ENCODE measurements at places on chromosomes 4 and X. TPM values are rescaled to one million over a fixed set of nuclear protein-coding genes. Genes with fewer than 3 reads are reported as not detected.

DNA sequence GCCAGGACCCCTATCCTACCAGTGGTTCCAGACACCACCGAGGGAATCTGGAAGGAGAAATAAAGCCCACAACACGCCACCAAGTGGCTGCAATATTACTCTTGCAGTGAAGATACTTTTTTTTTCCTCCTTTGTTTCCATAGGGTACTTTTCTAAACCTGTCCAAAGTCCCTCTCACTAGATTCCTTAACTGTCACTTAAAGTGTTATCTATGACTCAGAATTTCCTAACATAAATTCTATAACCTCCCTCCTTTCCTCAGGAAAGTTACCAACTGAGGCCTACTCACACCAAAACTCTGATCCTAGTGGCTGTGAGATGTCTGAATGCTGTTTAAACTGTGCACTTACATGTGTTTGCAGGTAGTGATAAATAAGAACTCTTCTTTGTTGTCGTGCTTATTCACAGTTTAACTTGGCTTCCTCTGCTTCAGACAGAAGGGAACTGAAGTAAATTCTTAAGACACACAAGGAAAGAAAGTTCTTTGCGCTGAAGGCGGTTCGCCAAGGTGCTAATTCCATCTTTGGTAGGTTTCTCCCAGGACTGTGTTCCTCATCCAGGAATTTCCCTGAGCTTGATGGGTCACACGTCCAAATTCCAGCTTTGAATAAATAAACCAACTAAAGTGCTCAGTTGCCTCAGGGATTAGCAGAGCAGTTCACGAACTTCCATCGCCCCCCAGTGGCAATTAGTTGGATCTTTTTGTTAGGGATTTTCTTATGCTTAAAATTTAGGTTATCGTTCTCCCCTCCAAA, 10.7 kb upstream of the HCCS start:
- DNase-seq: peak; percentile 36
- no peak overlapping the region for H3K4me3 ChIP-seq
- H3K27ac ChIP-seq: no peak overlapping the region

The UGT2B10 gene
- total RNA-seq: not detected

The DIPK2B gene
- 7.4 TPM for total RNA-seq

- DNase-seq: no peak
- no peaks in the 10 kb centered on the region for H3K4me1 ChIP-seq
- peaks cover 5% of the 10 kb centered on the region for H3K36me3 ChIP-seq
- H3K4me3 ChIP-seq: no peak overlapping the region
- no peak overlapping the region for H3K27ac ChIP-seq
These were observed 22.4 kb upstream of the CPLX1 start for GRCh38 chr4:848307-848691.

DNA sequence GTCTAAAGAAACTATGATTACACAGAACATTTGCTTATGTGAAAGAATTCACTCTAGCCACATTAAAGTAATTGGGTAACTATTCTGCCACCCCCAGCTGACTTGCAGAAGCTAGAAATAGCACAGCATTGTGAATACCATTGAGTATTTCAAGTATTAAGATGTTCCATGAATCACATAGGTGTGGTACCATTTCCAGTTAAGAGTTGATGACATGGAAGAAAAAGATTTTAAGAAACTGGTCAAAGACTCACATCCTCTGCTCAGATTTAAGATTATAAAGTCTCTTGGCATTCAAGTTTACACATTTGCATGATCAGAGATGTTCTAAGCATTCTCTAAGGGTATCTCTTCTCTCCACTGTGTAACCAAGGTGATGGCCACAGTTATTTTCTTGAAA, 287.5 kb downstream of the CAMK2D start:
- H3K36me3 ChIP-seq: no peaks in the 10 kb centered on the region
- no peak for DNase-seq
- H3K27ac ChIP-seq: no peak overlapping the region
- H3K27me3 ChIP-seq: no peaks in the 10 kb centered on the region
- no peaks in the 10 kb centered on the region for H3K4me1 ChIP-seq

- H3K4me1 ChIP-seq: peaks cover 3% of the 10 kb centered on the region
- H3K36me3 ChIP-seq: no peaks in the 10 kb centered on the region
- H3K27me3 ChIP-seq: no peaks in the 10 kb centered on the region
- no peak overlapping the region for H3K4me3 ChIP-seq
- no peak for DNase-seq
- H3K27ac ChIP-seq: peak overlapping the region; percentile 66
These were observed 64.1 kb upstream of the SCOC start for GRCh38 chr4:140309124-140309870.

GRCh38 chr4:133096972-133097371, 52.1 kb upstream of the PCDH10 start:
- no peaks in the 10 kb centered on the region for H3K27me3 ChIP-seq
- no peak for DNase-seq
- H3K36me3 ChIP-seq: no peaks in the 10 kb centered on the region
- H3K4me3 ChIP-seq: no peak overlapping the region
- H3K27ac ChIP-seq: no peak overlapping the region
- no peaks in the 10 kb centered on the region for H3K4me1 ChIP-seq

DNA sequence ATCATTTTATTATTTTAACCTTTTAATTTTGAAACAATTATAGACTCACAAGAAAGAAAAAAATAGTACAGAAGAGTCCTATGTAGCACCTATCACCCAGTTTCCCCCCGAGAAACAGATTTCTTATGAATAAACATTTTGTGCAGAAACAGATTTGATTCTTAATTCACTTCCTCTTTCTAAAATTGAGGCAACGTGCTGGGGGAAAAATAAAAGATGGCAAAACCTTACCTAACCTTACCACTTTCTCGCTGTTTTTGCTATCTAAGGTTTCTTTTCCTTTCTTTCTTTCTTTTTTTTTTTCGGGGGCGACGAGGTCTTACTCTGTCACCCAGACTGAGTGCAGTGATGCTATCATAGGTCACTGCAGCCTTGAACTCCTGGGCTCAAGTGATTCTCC, 4.3 kb upstream of the CLNK start:
- H3K27ac ChIP-seq: no peak overlapping the region
- H3K4me1 ChIP-seq: no peaks in the 10 kb centered on the region
- no peaks in the 10 kb centered on the region for H3K36me3 ChIP-seq

The F11 gene
- total RNA-seq: not detected

- no peak overlapping the region for H3K27ac ChIP-seq
- H3K4me3 ChIP-seq: no peak overlapping the region
- H3K27me3 ChIP-seq: no peaks in the 10 kb centered on the region
- no peak for DNase-seq
These were observed 159.5 kb upstream of the USP38 start for GRCh38 chr4:143025081-143025704.

- no peak for DNase-seq
- H3K4me1 ChIP-seq: no peaks in the 10 kb centered on the region
- no peaks in the 10 kb centered on the region for H3K36me3 ChIP-seq
- H3K27ac ChIP-seq: no peak overlapping the region
These were observed 879 bp downstream of the SH2D1A start for GRCh38 chrX:124347242-124347641.

DNA sequence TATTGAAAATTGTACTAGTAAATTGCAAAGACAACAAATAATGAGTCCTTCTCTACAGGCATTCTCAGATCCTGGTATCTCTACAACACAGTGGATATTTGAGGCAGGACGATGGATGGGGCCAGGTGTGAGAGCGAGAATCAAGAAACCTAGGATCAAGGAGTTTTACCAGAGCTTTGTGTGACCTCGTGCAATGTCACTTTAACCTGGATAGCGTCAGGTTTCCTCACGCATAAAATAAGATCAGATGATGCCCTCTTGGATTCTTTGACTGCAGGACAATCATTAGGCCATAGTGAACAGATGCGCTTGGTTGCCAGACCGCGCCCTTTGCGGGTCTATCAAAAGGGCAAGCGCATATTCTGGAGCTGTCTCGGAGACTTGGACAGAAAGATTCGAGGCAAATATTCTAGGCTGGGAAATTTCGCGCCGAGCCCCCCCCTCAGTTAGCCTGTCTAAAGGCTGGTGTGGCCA, 66.6 kb downstream of the FBXO8 start:
- no peaks in the 10 kb centered on the region for H3K36me3 ChIP-seq
- peaks cover 52% of the 10 kb centered on the region for H3K27me3 ChIP-seq
- no peak overlapping the region for H3K27ac ChIP-seq
- H3K4me3 ChIP-seq: no peak overlapping the region
- DNase-seq: no peak
- peaks cover 5% of the 10 kb centered on the region for H3K4me1 ChIP-seq

DNA sequence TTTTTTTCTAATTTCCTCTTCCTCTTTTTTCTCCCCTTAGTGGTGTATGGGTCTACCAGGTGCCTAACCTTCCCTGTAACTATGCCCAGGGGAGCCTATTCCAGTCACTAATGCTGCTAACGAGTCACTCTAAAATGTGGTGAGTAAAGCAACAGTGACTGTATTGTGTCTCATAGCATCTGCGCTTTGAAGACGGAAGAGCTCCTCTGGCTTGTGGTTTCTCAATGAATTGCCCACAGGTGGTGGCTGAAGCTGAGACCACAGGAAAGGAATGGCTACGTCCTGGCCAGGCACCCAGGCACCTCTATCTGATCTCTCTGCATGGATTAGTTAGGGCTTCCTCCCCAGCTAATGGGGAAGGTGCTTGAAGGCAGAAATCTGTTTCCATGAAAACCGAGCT, 763.5 kb upstream of the FRG1 start:
- no peak overlapping the region for H3K27ac ChIP-seq
- no peak overlapping the region for H3K4me3 ChIP-seq
- H3K4me1 ChIP-seq: no peaks in the 10 kb centered on the region
- DNase-seq: no peak
- H3K27me3 ChIP-seq: no peaks in the 10 kb centered on the region
- no peaks in the 10 kb centered on the region for H3K36me3 ChIP-seq

DNA sequence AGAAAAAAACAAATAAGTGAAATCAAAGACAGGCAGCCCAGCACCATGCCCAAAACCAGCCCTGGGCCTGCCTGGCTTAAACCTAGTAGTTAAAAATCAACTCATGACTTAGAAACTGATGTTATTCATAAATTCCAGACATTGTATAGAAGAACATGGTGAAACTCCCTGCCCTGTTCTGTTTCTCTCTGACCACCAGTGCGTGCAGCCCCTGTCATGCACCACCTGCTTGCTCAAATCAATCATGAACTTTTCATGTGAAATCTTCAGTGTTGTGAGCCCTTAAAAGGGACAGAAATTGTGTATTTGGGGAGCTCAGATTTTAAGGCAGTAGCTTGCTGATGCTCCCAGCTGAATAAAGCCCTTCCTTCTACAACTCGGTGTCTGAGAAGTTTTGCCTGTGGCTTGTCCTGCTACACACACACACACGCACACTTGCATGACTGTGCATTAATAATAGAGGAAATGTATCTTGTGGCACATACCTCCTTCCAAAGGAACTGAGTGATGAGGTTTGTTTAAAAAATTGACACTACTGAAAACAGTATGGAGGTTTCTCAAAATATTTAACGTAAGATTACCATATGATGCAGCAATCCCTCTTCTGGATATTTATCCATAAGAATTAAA, 39.2 kb upstream of the UGT2B7 start:
- H3K27me3 ChIP-seq: no peaks in the 10 kb centered on the region
- H3K4me1 ChIP-seq: no peaks in the 10 kb centered on the region
- DNase-seq: no peak
- no peaks in the 10 kb centered on the region for H3K36me3 ChIP-seq
- H3K27ac ChIP-seq: no peak overlapping the region

DNA sequence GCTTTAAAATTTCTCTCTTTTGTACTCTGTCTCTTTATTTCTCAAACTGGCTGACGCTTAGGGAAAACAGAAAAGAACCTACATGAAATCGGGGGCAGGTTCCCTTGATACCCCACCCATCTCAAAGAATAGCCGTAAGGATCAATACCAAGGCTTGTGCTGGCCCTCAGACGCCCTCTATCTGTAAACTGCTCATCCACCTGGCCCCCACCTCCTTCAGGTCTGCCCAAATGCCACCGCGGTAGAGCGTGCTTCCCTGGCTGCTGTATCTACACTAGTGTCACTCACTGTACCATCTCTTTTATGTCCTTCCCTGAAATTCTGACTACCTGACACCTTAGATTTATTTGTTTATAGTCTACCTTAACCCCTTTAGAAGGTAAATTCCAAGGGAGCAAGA, 62.8 kb downstream of the SMIM20 start:
- no peaks in the 10 kb centered on the region for H3K4me1 ChIP-seq
- DNase-seq: no peak

The IL2 gene
- not detected for total RNA-seq

GRCh38 chr4:7238300-7238960, 46.1 kb downstream of the SORCS2 start:
- H3K4me1 ChIP-seq: no peaks in the 10 kb centered on the region
- peak overlapping the region; percentile 36 for H3K27ac ChIP-seq
- no peaks in the 10 kb centered on the region for H3K27me3 ChIP-seq
- DNase-seq: no peak

DNA sequence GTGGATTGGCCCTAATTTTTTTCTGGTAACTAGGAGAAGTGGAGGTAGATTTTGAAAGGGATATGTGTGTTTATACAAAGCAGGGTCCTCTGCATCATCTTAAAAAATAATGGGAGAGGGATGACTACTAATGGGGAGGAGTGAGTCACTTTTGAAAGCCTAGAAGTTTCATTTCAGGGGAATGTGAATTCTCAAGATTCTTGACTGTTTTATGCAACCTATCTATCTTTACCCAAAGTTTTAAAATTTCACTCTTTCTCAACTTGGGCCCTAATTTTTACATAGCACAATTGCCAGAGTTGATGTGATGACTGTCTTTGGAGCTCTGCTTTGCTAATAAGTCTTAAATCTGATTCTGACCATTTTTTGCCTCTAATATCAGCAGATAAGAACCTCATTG, 445.2 kb downstream of the GRXCR1 start:
- H3K27ac ChIP-seq: no peak overlapping the region
- no peaks in the 10 kb centered on the region for H3K36me3 ChIP-seq
- no peaks in the 10 kb centered on the region for H3K27me3 ChIP-seq
- no peak overlapping the region for H3K4me3 ChIP-seq

The FRG2 gene
- total RNA-seq: not detected

- H3K27ac ChIP-seq: no peak overlapping the region
- H3K36me3 ChIP-seq: no peaks in the 10 kb centered on the region
- no peaks in the 10 kb centered on the region for H3K27me3 ChIP-seq
These were observed 789.3 kb downstream of the IL1RAPL1 start for GRCh38 chrX:29376584-29376983.

DNA sequence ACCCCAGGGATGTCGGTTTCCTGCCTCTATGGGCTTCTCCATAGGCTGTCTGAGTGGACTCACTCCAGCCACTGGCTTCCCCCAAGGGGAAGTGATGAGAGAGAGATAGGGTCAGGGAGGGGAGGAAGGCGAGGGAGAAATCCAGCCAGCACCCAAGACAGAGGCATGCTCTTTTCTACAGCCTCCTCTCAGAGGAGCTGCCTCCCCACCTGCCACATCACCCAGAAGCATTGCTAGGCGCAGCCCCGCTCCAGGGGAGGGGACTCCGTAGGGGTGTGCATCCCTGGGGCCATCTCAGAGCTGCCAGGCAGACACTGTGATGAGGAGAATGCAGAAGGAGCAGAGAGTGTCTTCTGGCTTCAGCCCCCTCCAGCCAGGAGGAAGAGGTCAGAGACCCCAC, 109.5 kb upstream of the NKX1-1 start:
- peaks cover 6% of the 10 kb centered on the region for H3K27me3 ChIP-seq
- no peaks in the 10 kb centered on the region for H3K4me1 ChIP-seq
- no peak for DNase-seq
- no peak overlapping the region for H3K4me3 ChIP-seq
- H3K36me3 ChIP-seq: no peaks in the 10 kb centered on the region

GRCh38 chr4:84482564-84483563, 16.2 kb downstream of the NKX6-1 start:
- H3K36me3 ChIP-seq: no peaks in the 10 kb centered on the region
- DNase-seq: no peak
- peaks cover 35% of the 10 kb centered on the region for H3K27me3 ChIP-seq
- no peak overlapping the region for H3K27ac ChIP-seq
- no peak overlapping the region for H3K4me3 ChIP-seq
- H3K4me1 ChIP-seq: no peaks in the 10 kb centered on the region

GRCh38 chrX:48741834-48742233, 19.7 kb upstream of the GLOD5 start:
- no peaks in the 10 kb centered on the region for H3K4me1 ChIP-seq
- no peaks in the 10 kb centered on the region for H3K36me3 ChIP-seq
- H3K4me3 ChIP-seq: no peak overlapping the region
- no peaks in the 10 kb centered on the region for H3K27me3 ChIP-seq
